ENCODE measurements at places on chromosomes 1 and 21.

DNA sequence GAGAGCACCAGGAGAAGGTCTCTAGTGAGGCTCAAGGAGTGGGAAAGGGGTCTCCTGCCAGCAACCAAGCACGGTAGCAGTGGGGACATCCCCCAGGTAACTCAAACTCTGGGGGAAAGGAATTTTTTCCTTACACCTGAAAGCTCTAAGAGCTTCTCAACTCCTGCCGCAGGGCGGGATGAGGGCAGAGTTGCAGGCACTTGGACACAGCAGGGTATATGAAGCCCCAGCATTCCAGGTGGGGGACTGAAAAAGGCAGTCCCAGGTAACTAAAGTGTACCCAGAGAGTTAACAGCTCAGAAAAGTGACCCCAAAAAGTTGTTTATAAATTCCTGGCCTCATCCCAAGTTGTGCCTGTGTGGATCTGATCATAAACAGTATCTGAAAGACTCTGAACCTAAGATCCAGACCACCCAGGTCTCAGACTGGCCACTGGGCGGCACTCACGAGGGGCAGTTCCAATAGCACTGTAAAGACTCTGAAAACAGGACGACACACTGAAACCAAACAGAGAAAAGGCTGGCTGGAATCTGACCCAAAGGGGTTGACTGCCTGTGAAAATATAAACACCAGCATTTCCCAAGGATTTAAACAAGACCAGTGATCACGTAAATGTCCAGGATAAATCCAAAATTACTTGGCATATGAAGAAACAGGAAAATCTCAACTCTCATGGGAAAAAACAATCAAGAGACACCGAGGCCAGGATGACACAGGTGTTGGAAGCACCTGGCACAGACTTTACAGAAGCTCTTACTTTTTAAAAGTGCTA, 47.5 kb downstream of the HSF2BP start:
- DNase-seq = no peak

DNA sequence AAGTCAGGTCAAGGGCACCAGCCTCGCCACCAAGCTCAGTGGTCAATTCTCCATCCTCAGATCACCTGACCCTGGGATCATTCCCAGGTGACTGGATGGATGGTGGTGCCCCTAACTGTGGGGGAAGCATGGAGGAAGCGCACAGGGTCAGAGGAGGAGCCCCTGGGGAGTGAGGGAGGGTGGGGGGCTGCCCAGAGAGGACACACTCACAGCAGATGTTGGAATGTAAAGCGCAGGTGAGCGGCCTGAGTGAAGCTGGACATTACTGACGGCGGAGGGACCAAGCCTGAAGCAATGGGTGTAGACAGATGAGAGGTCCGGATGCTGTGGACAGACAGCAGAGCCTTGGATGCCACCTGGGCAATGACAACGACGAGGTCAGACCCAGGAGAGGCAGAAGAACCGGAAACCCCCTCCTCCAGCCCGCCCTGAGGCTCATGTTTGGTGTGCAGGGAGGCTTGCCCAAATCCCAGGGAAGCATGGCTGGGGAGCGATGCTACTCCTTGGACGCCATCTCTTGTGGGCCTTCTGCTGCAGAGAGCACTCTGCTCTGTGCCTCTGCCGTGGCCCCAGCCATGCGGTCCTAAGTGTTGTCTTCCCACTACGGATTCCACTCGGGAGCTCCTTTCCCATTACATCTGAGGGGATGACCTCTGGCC, 5.7 kb upstream of the CPLANE2 start:
- DNase-seq = no peak

- no peak for DNase-seq
Observed at GRCh38 chr1:35884934-35885333, 1.9 kb downstream of the AGO1 start.

- no peak for DNase-seq
Observed at GRCh38 chr1:163789911-163790310, 468.2 kb downstream of the NUF2 start.

DNA sequence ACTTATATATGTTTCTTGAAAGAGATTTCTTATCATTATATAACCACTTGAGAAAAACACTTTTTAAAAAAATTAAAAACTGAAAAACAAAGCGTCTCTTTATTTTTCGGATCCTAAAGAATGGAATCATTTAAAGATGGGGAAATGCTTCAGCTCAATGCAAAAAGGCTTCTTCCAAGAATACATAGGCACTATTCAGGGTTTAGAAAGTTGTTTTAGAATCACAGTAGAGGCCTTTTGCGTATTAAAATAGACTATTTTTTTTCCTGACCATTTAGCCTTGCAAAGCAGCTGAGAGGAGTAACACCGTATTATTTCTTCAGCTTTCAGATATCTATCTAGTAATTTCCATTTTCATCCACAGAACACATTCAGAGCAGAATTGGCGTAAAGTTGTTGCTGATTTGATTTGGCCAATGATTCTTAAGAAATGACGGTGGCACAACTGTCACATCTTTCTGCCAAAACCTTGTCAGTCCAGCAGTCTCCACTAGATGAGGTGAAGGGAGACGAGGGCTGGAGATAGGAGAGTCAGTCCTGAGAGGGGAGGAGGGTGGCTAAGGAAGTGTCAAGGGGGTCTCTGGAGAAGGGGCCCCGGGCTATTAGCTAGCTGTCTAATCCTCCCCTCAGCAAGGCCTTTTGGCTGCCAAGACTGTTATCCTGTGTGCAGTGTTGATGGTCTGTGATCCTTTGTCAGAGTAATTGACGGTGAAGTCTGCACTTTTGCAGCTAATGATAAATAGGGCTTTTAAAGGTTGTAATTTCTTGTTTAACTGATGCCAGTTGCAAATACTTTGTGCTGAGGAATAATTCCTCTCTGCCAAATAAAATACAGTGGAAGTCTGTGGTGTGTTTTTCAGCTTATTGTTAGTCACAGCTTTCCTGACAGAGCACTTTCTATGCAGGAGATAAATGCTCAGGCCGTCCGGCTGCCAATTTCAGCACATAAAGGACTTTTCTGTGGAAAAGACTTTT, 34.7 kb downstream of the PRRX1 start:
- DNase-seq = no peak

DNA sequence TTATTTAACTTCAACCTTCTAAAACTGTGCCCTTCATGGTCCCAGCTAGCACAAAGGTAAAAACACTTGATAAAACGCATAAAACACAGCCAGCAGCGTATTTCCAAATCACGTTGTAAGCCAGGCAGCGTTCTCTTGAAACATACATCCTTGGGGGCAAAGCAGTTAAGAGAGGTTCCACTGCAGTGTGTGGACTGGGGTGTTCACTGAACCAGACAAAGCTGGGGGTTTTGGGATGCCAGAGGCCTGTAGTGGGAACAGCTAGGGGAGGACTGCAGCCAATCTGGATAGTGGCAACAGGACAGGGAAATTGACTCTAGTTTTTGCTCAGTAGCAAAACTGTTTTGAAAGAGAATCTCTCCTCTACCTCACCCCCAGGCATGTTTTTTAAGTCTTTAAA, 21.5 kb upstream of the ATP5PO start:
- no peak for DNase-seq

- DNase-seq = no peak
Observed at GRCh38 chr1:89523572-89524368, 859 bp upstream of the LRRC8B start.

DNA sequence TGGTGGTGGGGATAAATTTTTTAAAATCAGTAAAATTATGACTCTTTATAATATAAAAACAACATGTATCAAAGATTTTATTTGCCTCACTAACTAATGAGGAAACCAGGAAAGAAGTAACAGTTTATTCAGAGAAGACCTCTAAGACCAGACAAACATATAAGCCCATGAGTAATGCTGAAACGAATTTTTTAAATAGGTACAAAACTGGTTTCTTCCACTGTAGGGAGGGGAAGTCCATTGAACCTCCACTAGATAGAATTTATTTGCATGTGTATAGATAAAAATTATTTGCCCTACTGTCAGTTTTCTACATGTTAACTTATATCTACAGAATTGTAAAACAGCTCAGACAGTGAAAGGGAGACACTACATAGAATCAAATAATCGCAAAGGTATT, 86.8 kb downstream of the ZC3H11B start:
- no peak for DNase-seq

GRCh38 chr1:199411506-199411905, 616.0 kb upstream of the NR5A2 start:
- DNase-seq = no peak

- no peak for DNase-seq
Observed at GRCh38 chr1:81936853-81937252, 136.1 kb downstream of the ADGRL2 start.

- no peak for DNase-seq
Observed at GRCh38 chr1:179036844-179037465, 11.3 kb downstream of the FAM20B start.

DNA sequence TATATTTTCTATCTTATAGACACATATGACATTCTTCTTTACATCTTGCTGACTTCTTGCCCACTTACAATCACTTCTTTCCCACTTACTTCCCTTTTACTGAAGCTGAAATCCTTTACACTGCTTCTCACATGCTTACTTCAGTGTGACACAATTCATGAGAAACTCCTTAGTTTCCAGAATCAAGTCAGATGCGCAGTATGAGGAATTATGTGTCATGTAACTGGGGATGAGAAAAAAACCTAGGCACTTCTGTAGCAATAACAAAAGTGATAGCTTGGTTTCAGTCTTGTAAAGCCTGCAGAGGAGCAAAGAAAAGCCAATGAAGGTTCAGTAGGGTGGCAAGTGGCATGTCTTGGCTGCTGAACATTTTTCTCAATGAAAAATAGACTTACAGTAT, 566.2 kb upstream of the RGS18 start:
- DNase-seq = no peak

DNA sequence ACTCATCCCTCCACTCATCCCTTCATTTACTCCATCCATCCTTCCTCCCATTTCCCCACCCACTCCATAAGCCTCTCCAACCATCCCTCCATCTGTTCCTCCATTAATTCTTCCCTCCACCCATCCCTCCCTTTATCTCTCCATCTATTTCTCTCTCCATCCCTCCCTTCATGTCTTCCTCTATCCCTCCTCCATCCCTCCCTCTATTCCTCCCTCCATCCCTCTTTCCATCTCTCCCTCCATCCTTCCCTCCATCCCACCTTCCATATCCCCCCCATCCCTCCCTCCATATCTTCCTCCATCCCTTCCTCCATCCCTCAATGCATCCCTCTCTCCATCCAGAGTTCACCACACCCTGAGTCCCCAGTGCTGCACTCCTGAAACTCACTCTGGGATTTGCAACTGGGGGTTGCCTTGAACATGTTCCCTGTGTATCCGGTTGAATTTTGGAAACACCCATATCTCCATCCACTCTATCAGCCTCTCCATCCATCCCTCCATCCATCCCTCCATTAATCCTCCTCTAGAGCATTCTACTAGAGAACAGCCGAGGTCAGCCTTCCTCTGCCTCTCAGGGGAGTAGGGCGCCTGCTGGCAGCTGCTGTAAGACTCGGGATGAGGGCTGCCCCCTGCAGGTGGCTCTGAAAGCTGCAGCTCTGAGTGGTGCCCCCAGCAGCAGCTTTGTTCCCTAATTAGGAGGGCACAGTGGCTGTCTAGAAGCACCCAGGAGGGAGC, 39.4 kb downstream of the ABCG1 start:
- peak; percentile 78 for DNase-seq

- no peak for DNase-seq
Observed at GRCh38 chr1:208166340-208167138, 77.6 kb downstream of the PLXNA2 start.

DNA sequence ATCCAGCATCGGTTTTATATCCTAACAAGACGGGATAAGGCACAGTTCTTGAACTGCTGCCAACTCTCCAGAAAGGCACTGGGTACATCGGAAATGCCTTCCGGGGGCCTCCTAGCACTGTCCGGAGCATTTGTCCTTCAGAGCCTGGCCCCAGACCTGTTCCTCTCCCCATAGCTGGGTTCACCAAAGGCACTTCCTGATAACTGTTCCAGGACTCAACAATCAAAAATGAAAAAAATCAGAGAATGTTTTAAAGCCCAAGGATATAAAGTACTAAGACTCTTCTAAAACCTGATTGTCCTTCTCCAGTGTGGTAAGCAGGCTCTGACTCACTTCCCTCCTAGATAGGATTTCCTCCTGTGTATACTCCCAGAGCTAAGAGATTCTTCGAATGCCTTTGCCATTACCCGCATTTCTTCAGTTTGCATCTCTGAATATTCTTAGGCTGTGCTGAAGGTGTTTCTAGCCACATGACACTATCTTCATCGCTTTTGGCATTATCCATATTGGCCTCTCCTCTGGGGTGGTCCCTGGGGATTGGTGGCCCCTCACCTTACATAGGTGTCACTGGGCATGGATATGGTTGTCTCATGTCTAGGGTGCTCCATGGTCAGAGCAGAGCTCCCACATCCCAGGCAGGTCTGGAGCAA, 112.9 kb downstream of the ZBTB18 start:
- no peak for DNase-seq

DNA sequence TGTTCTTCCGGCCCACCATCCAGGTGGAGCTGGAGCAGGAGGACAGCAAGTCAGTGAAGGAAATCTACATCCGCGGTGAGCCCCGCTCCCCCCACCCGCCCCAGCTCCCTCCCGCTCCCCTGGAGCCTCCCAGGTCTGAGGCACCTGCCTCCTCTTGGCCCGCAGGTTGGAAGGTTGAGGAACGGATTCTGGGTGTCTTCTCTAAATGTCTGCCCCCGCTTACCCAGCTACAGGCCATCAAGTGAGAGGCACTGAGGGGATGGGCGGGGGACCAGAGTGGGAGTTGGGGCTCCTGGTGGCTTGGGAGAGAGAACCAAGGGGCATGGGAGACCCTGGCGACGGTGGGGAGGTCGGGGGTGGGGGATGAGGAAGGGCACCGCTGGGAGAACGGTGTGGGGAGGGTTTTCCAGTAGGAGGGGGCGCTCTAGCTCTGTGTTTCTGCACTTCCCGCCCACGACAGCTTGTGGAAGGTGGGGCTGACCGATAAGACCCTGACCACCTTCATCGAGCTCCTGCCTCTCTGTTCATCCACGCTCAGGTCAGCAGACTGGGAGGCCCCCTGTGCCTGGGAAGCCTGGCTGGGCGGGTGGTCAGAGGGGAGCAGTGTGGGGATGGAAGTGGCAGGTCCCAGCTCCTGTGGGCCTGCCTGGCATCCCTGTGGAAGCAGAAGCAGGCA, 4.2 kb downstream of the LRRC71 start:
- no peak for DNase-seq

DNA sequence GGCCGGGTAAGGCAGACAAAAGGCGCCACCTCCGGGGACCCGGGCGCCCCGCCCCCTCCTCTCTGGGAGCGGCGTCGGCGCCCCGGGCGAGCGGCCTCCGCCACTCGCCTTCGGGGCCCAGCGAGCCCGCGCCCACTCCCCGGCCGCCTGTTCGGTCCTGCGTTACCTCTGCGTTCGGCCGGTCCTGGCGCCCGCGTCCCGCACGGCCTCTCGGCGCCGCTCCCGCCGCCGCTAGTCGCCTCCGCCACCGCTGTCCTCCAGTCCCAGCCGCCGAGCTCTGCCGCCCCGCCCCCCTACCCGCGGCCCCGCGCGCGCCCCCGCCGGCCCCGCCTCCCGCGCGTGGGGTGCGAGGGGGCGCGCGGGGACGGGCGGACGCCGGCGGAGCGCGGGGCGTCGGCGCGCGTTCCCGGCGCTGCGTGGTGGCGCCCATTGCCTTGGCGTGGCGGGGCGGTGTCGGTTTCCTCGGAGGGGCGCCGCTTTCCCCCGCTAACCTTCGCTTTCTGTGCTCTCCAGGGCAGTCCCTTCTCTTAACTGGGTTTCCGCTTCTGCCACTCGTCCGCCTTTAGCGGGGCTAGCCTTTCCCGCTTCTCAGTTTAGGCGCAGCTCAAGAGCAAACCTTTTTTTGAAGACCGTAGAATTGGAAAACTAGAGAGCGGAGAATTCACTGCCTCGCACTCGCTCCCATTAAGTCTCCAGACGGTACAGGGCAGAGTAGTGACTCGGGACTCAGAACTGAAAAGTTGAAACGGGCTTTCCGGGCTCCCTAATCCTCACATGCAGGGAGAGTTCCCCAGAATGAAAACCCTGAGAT, at the start of gene HP1BP3:
Gene HP1BP3 (minus strand): TSS at position 279 of the 811 bp plus-strand sequence. CDS start 6,867 bp downstream, outside the sequence.
- DNase-seq = peak; percentile 82

All from T-helper 9 cell (primary cell).